ENCODE measurements at places on chromosomes 13 and 19. TPM values are rescaled to one million over a fixed set of nuclear protein-coding genes. Genes with fewer than 3 reads are reported as not detected.

The FAM216B gene
- total RNA-seq, result not detected

The LIN7B gene
- 3.8 TPM for total RNA-seq

The ZIC5 gene
- total RNA-seq, result not detected

The KIRREL2 gene
- total RNA-seq, result not detected

The KIR2DL1 gene
- not detected for total RNA-seq

The FLT1 gene
- total RNA-seq, result 10.0 TPM

Data from IMR-90 (cell line).